ENCODE measurements at places on chromosomes 13 and 19. TPM values are rescaled to one million over a fixed set of nuclear protein-coding genes. Genes with fewer than 3 reads are reported as not detected.

The WDR18 gene
- total RNA-seq = 60.0 TPM

The GGN gene
- total RNA-seq = 2.8 TPM

GRCh38 chr13:24187185-24187584 lies 26.7 kb downstream of the SPATA13 start:
- peak; percentile 47 for DNase-seq

DNA sequence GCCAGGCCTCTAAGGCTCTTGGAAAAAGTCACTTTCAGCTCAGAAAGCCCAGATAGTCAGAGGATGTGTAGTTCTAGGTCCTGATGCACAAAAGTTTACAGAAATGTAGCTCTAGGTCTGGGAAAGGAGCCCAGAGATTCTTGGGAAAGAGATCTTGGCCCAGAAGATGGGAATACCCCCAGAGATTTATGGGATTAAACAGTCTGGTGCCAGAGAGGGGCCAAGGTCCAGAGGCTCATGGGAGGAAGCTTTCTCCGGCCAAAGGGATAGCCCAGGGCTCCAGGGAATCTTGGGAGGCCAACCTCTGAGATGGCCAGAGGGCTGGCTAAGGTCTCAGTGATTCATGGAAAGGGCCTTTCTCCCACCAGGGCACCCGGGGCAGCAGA lies 15.2 kb downstream of the BCAT2 start:
- no peak for DNase-seq

GRCh38 chr19:1057176-1057855 lies 9.7 kb upstream of the ARHGAP45 start:
- peak; percentile 67 for DNase-seq

DNA sequence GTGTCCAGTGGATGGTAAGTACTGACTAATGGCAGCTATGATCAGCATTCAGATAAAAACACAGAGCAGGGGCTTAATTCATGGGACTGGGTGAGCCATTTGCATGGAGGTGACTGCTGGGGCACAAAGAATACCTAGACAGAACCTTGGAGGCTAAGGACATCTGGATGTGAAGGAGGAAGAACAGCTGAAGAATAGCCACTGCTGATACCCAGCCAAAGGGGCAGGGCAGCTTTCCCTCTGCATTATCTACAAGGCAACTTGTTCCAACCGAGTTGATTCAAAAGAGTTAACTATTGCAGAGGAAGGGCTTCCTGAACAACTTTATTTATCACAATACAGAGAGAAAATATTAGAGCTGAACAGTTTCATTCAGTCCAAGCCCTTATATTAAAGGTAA lies 13.1 kb upstream of the THSD1 start:
- no peak for DNase-seq

- DNase-seq = peak; percentile 44
These were observed 76.5 kb downstream of the ZNF726 start for GRCh38 chr19:23991170-23991569.

DNA sequence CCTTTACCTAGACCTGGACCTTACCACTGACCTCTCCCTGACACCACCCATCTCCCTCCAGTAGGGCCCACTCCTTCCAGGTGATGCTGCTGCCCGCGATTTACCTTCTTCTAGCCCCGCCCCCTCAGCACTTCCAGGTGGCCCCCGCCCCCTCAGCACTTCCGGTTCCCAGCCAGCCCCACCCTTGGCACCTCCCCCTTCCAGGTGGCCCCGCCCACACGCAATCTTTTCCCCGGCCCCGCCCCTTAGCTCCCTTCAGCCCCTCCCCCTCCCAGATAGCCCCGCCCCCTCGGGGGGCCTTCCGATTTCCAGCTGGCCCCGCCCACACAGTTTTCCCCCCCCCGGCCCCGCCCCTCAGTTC lies 586 bp downstream of the LIG1 start:
- DNase-seq = peak; percentile 8
